Left ventricle myocardium inferior (tissue), 1 donor: ENCODE measurements at places on chromosomes 12 and 14.

DNA sequence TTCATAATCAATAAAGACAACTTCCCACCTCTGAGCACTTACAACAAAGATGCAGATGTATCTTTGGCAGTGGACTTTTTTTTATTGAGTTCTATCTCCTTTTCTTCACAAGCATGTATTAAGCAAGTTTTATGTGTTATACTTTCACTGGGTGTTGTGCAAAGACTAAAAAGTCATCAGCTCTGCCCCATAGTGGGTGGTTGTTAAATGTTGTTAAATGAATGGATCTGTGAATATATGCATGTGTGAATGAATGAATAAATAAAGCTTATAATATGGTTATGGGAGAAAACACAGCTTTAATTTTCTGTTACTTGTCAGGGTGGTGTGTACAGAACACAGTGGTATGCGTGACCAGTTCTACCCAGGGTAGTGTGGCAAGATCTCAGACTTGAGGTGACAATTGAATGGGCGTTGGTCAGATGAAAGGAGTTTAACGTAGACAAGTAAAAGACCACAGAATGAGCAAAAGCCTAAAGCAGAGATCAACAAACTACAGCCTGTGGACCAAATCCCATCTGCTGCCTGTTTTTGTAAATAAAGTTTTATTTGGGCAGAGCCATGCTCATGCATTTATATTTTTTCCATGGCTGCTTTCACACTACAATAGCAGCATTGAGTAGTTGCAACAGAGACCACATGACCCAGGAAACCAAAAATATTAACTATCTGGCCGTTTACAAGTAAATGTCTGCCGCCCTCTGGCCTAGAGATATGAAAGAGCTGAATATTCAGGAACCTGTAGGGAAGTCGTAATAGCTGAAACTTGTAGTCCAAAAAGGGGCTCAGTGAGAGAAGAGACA is 207.4 kb upstream of the EEA1 start:
- no peak for DNase-seq

DNA sequence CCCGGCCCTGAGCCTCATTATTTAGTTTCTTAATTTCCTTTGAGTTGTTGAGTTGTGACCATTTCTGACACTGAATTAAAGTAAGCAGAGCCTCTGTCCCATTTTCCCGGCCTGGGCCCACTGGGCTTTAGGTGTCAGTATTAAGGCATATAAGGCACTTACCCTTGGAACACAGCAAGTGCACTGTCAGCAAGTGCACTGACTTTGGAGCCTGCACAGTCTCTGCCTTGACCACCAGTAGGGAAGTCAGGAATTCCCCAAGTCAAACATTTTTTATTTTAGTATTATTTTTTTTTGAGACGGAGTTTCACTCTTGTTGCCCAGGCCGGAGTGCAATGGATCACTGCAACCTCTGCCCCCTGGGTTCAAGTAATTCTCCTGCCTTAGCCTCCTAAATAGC is 56.6 kb downstream of the MAX start:
- no peak for DNase-seq

GRCh38 chr12:24062642-24063245 is 113.3 kb upstream of the SOX5 start:
- DNase-seq, result no peak

DNA sequence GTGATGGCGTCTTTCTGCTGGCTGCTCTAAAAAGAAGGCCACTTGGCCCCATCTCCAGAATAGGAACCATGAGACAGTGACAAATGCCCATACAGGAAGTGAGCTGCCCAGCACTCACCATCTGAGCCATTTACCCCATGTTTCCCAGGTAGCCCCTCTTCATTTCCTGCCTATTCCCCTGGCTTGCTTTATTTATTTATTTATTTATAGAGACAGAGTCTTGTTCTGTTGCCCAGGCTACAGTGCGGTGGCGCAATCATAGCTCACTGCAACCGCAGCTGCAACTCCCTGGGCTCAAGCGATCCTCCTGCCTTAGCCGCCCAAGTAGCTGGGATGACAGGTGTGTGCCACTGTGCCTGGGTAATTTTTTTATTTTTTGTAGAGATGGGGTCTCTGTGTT is 71.2 kb downstream of the RIN3 start:
- no peak for DNase-seq

- DNase-seq, result no peak
Measured at GRCh38 chr12:100827901-100828520, 33.4 kb downstream of the ANO4 start.

- no peak for DNase-seq
Measured at GRCh38 chr14:73476451-73476931, 14.2 kb upstream of the RIOX1 start.

- no peak for DNase-seq
Measured at GRCh38 chr12:19431407-19432308, 7.6 kb upstream of the AEBP2 start.

DNA sequence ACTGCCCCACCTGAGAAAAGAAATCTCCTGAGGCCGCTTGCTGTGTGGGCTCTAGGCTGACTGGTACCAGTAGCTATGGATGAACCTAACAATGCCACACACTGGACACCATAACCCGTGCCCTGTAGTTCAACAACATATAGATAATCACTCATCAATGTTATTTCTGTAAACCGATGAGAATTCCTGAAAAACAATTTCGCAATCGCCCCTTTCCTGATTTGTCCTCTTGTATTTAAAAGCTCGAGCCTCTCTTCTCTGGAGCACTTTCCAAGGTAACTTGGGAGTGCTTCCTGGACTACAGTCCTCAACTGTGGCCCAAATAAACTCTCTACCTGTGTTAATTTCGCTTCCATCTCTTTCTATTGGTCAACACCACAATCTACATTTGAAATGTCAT is 26.1 kb upstream of the PPP2R5C start:
- DNase-seq, result no peak

GRCh38 chr12:31582155-31582554 is 8.8 kb downstream of the DENND5B start:
- no peak for DNase-seq

GRCh38 chr12:6205761-6206160 is 5.6 kb downstream of the CD9 start:
- DNase-seq, result no peak

DNA sequence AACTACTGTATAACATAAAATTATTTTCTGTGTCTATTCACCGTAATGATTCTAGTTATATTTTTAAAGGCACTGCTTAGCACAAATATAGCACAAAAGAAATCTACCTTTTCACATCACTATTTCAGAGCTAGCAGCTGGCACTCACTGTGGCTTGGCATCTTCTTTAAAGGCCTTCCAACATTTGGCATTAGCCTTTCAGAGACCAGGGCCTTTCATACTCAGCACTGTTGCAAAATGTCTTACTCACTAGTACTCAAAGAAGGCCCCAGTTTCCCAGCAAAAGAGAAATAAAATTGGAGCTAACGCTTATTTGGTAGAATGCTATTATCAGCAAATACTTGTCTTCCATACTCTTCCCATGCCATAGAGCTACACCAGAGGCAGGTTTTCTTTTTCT is 238.4 kb downstream of the MED13L start:
- DNase-seq, result no peak

- no peak for DNase-seq
Measured at GRCh38 chr12:117850048-117850447, 118.7 kb downstream of the KSR2 start.

DNA sequence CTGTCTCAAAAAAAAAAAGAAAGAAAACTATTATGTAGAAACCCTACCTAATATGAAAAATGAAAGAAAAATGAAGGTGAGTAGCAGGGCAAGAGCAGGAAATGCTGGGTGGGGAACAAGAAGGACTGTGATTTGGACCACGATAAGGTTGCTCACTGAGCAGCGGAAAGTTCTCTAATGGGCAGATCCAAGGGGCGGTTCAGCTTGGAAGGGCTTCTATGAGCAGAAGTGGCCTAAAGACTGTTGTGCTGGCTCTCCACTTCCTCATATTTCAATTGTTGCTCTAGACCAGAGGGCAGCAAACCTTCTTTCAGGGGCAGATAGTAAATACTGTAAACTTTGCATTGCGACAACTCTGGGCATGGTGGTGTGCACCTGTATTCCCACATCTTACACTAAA is 16.3 kb upstream of the NFYB start:
- DNase-seq, result no peak

GRCh38 chr12:120363274-120363855 is 5.6 kb downstream of the MSI1 start:
- DNase-seq, result no peak

DNA sequence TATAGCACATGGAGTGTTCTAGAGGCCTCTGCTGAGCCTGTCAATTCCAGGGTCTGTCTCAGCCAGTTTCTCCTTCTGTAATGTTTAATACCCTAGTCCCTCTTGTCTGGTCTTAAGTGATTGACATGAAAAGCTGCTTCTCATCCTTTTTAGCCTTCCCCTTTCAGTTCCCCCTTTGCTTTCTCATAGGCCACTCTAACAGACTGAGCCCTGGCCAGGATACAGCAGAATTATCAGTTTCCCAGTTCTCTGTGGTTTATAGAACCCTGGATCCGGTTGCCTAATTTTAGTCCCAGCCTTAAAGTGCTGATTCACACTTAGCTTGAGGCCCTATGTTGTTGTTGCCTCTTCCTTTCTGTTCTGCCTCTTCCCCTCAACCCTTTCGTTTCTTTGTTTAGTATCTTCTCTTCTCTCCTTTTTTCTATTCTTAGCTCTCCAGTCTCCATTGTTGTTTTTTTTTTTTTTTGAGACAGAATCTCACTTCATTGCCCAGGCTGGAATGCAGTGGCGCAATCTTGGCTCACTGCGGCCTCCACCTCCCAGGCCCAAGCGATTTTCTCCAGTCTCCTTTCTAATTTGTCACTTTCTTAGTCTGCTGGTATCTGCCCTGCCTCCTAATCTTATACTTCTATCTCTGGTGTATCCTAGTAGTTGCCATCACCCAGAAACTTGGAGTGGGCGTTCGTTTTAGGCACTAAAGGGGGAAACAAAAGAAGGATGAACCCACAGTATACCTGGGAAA is 2.9 kb upstream of the BIN2 start:
- DNase-seq, result no peak

DNA sequence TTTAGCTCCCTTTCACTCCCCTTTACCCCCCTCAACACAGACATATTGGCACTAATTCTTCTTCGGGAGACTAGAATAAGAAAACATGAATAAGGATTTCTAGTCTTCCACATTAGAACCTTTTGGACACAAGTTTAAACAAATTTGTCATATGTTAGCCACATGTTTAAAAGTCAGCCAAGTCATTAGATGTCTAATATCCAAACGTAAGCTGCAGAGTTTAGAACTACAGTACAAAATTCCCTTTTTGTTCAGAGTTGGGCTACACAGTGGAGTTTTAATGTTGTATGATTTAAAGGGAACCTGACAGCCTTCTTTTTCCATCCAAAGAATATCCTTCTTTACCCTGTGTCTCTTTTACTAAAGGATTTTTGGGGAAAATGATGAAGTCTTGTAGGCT is 79.8 kb downstream of the PDE6H start:
- no peak for DNase-seq

- DNase-seq, result no peak
Measured at GRCh38 chr14:20400589-20400964, 12.7 kb downstream of the TEP1 start.
